LoVo (cell line): ENCODE measurements at places on chromosomes 13 and 19.

DNA sequence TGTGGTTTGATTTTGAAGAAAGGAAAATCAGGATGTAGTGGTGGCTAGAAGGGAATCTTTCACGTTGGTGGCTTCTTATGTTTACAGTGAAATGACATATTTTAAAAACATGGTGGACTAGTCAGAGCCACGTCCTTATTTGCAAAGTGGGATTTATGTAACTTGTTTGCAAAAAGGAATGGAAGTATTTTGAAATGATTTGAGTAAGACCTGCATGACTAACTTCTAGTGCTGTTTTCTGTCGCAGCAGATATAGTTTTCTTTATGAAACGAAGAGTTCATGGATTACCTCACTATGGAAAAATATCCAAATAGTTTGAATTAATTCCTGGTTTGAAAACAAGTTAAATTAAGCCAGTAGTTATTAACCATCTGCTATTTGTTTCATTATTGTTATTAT is 476.5 kb downstream of the MYO16 start:
- DNase-seq = no peak

- no peak for DNase-seq
Measured at GRCh38 chr13:47798906-47799305, 202.2 kb downstream of the SUCLA2 start.

DNA sequence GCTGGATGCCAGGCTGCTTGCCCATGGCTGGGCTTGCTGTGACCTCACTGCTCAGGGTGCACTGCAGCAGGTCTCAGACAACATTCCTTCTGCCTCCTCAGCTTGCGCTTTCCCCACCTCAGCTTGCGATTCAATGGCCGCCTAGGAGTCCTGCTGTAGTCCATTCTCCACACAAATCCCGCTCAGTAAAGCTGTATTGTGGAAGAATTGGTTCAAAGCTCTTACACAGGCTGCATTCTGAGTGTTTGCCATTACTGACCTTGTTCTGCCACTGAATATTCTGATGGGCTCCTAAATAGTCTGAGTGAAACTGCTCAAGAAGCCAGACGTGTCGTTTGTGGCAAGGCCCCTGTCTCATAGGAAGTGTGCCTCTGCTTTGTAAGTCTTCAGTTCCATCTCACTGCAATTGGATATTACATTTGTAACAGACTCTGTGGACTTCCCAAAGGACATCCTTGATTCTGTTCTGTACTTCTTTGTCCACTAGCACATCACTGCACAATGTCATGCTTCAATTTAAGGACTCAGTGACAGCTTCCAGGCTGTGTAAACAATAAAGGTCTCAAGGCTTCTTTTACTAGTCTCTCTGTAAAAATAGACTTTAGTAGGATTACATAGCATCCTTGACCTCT is 49.8 kb downstream of the KATNAL1 start:
- DNase-seq = no peak

DNA sequence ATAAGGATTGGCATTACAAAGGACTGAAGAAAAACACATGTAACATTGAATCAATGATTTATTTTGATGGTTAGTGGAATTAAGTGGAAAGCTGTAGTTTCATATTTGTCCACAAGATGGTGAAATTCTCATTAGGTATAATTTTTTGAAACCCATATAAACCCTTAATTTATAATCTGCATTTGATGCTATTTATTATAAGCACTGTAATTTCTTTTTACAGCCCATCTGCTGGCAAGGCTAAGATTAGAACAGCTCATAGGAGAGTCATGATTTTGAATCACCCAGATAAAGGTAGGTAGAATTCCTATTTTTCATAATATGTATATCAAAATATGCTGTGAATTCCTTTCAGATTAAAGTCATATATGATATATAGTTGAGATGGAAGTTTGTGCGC is 62.2 kb downstream of the DNAJC15 start:
- DNase-seq = peak; percentile 30

- no peak for DNase-seq
Measured at GRCh38 chr13:28220166-28220565, 81.8 kb downstream of the PAN3 start.

GRCh38 chr13:113426591-113426986 is 26.7 kb downstream of the ADPRHL1 start:
- DNase-seq = no peak

DNA sequence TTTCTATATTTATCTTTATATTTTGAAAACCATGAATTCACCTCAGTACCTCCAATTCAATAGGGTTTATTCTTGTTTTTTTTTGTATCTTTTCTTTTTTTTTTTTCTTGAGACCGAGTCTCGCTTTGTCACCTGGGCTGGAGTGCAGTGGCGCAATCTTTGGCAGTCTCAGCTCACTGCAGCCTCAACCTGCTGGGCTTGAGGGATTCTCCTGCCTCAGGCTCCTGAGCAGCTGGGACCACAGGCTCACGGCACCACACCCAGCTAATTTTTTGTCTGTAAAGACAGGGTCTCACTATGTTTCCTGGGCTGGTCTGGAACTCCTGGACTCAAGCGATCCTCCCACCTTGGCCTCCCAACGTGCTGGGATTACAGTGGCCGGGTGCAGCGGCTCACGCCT is 23.1 kb upstream of the EVI5L start:
- no peak for DNase-seq

- no peak for DNase-seq
Measured at GRCh38 chr13:49956131-49956530, 20.0 kb upstream of the SPRYD7 start.

DNA sequence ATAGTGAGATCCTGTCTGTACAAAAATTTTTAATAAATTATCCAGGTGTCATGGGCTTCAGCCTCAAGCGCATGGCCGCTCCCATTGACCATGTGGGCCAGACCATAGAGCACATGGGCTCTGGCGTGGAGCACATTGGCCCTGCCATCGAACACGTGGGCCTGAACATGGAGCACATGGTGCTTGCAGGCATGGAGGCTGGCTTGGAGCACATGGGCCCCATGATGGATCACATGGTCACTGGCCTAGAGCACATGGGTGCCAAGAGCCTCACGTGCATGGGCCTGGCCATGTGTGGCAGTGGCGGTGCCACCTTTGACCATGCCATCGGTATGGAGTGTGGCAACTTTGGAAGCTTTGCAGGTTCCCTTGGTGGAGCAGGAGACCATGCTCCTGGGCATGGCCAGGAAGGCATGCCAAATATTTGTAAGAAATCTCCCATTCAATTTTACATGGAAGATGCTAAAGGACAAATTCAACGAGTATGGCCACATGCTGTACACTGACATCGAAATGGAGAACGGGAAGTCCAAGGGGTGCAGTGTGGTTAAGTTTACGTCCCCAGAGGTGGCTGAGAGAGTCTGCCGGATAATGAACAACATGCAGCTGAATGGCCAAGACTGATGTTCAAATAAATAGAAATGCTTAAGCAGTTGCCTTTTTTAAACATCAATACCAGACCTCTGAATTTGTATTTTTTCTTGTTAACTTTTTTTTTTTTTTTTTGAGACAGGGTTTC is 21.3 kb upstream of the SLC1A5 start:
- DNase-seq = no peak

- DNase-seq = no peak
Measured at GRCh38 chr19:53553865-53554791, 16.2 kb downstream of the ZNF331 start.

- no peak for DNase-seq
Measured at GRCh38 chr13:97221466-97221865, 667 bp upstream of the MBNL2 start.

DNA sequence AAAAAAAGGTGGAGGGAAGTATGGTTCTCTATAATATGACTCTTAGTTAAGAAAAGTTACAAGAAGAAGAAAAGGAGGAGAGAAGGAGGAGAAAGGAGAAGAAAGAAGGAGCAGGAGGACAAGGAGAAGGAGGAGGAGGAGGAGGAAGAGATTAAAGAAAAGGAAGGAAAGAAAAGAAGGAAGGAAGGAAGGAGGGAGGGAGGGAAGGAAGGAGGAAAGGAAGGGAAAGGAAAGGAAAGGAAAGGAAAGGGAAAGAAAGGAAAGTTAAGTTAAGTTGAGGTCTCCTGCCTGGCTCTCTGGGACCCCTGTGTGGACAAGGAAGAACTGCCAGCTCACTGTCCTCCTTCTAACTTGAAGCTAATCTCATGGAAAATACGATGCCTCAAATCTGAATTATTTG is 429.5 kb downstream of the TSHZ3 start:
- no peak for DNase-seq

DNA sequence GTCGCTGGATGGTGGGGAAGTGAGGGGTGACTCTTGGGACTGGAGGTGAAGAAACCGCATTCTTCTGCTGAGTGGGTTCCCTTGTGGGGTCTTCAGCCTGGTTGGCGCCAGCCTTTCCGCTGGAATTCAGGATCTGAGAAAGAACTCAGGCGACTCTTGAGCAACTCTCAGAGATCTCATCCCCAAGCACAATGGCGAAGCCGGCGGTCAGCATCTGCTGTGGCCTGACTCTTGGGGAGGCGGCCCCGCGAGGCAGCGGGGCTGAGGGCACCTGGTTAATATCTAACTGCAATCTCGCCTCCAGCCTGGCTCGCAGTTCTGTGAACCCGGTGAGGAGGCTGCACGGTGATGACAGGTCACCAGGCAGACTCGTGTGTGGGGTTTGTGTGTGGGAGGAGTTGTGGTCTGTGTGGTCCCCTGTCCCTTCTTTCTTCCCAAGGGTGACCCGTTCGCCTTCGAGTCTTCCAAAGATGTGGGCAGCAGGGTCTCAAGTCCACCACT is 883 bp downstream of the ZNF441 start:
- DNase-seq = peak; percentile 40

- DNase-seq = peak; percentile 74
Measured at GRCh38 chr19:53195265-53195903, 2.2 kb upstream of the ZNF665 start.

GRCh38 chr19:29040292-29040691 is 172.7 kb downstream of the UQCRFS1 start:
- no peak for DNase-seq

DNA sequence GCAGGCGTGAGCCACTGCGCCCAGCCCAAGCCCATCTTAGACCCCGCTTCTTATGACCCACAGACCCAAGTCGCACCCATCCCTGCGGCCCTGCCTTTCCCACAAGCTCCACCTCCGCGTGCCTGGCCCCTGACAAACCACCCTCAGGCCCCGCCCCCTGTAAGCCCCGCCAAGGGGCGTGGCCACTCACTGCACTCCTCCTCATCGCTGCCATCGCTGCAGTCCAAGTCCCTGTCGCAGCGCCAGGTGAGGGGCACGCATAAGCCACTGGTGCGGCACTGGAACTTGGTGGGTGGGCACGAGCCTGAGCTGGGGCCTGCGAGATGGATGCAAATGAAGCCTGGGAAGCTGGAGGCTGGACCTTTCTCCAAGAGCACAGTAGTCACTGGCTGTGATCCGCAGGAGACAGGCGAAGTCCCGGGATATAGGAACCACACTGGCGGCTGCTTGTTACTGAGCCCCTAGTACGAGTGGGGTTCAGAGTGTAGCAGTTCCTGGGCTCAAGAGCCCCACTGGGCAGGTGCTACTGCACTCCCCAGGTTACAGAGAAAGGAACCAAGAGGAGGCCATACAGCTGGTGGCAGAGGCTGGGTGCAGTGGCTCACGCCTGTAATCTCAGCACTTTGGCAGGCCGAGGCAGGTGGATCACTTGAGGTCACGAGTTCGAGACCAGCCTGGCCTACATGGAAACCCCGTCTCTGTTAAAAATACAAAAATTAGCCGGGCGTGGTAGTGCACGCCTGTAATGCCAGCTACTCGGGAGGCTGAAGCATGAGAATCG is 3.1 kb downstream of the CD320 start:
- DNase-seq = no peak

GRCh38 chr13:57996717-57997116 is 365.2 kb downstream of the PCDH17 start:
- no peak for DNase-seq

DNA sequence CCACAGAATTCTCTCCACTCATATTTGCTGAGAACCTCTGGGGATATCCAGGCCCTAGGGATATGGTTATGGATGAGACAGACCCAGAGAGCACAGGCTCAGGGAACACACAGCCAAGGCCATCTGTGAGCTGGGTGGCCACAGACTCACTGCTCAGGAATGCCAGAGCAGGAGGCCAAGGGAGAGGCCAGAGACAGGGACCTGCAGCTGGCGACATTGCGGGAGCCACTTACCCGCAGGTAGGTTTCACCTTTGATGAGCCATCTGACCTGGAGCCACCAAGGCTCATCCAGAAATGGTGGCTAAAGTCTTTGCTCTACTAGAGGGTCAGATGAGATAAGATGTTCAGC is 29.4 kb downstream of the CCNE1 start:
- DNase-seq = peak; percentile 13

- DNase-seq = no peak
Measured at GRCh38 chr13:21516805-21517204, 57.7 kb upstream of the ZDHHC20 start.

DNA sequence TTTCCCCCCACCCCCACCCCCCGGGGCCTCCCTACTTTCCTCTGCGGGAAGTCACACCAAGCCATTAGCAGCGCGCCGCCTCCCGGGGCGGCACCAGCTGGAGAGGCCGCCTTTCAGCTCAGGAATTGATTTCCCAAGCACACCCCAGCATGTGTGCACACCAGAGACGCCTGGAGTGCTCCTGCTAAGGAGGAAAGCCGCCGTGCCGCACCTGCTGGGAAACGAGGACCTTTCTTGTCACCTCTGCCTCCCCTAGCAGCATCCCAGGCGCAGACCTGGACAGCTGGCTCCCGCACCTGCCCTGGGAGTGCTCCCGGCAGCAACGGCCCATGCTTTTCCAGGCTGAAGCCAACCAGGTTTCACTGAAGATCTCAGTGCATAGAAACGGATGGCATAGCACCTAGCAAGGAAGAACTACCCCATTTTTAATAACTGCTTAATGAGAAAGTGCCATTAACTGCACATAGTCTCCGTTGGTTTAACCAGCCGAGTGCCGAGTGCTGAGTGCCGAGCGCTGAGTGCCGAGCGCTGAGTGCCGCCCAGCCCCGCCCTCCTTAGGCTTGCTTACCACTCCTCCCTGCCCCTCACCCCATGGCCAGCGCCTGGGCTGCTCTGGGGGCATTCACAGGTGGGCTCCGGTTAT is 165.0 kb downstream of the USP12 start:
- DNase-seq = no peak

GRCh38 chr19:12912571-12912970 is 6.5 kb downstream of the SYCE2 start:
- DNase-seq = no peak

DNA sequence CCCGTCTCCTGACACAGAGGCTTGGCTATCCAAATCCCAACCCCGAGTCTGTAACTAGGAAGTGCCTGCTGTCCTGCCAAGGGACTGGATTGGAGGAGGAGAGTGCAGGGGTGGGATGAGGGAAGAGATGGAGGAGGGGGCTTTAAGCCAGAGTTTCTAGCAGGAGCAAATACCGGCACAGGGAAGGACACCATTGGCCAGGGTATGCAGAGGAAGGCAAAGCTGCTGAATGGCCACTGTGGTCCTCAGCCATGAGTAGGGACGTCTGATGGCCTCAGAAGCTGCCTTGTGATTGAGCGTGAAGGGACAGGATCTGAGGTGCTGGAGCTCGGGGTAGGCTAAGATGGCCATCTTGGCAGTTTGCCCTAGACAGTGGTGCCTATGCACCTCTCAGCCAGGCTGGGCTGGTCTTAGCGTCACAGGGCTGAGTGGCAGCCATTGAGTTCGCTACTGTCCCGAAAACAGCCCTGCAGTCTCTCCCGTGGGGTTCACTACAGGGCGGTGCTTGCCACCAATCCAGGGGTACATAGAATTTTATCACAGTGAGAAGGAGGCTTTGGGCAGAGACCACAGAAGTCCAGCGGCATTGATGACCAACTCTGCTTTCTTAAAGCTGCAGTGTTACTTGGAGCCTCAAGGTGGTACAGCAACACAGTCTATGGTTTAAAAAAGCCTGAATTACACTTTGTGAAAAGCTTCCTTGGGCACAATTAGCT is 61.8 kb downstream of the AKAP11 start:
- DNase-seq = no peak

- DNase-seq = peak; percentile 49
Measured at GRCh38 chr13:44474122-44474910, 100.7 kb downstream of the SERP2 start.

GRCh38 chr13:21364916-21365315 is 94.2 kb downstream of the ZDHHC20 start:
- DNase-seq = no peak
